Activated T-helper 1 cell treated with anti-CD3 and anti-CD28 coated beads, Interleukin-12 subunit alpha, Interleukin-12 subunit beta, Interleukin-2, Interleukin-4 antibody, amounts not matched to agents 30 ng/mL and 10 ng/mL and 1 ng/mL, durations not matched to agents 14 hours and 24 hours and 36 hours (primary cell): ENCODE measurements at places on chromosomes 12 and 14.

DNA sequence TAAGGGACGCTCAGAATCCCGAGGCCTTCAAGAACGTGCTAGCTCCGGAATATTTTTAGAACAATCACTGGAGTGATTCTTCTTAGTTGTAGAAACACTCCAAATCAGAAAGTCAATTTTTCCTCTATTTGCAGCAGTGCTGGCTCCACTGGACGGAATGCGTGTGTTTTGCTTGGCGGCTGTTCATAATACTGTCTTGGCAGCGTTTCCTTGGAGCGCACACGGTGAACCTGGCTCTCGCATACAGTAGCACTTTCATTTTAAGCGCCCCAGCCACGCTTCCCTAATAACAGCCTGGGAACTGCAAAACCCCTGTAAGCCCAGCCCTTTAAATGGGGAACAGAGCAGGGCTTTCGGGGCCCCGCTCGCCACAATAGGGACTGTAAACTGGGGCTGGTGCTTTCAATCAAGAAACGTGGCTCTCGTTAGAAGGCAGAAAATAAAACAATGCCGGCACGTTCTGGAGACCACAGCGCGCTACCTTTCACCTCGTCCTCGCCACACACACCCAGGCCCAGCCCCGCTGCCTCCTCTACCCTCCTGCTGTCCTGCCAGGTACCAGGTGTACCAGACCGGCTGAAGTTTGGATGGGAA, 79.9 kb downstream of the BCL11B start:
- DNase-seq, result no peak

DNA sequence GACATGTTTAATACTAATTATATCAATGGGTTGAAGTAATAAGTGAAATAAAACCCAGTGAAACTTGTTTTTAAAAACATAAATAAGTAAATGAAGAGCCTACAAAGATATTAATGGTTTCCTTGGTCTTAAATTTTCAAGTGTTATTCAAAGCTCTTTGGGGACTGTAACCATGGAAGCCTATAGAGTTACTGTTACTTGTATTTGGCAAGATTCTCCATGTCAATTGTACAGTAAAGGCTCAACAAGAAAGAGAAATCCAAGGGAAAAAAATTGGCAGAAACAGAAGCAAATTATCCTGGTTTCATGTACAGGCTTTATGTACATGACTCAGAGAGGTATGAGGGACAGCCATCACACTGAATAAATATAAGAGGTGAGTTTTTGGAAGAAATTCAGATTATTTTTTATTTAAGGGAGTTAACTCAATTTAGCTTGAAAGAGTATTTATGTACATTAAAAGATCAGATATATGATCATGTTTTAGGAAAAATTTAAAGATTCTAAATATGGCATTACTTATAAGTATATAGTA, 151.1 kb upstream of the HMGA2 start:
- no peak for DNase-seq

DNA sequence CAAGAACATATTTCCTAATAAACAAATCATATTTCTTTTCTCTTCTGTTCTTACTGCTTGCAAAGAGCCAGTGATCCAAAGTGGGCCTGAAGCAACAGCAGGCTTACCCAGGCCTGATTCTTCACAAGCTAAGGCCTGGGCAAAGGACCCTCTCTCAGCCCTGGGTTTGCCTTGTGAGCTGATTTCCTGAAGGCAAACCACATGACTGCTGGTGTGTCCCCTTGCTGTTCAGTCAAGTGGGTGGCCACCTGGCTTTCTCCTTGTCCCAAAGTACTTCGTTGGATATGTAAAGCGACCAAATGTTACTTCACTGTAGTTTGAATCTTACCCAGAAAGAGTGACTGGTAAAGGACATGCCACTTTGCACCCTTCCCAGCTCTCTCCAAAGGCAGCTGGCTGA, 392.9 kb downstream of the ZFP36L1 start:
- DNase-seq, result no peak

GRCh38 chr14:38145142-38145541, 62.6 kb upstream of the SSTR1 start:
- DNase-seq, result no peak

DNA sequence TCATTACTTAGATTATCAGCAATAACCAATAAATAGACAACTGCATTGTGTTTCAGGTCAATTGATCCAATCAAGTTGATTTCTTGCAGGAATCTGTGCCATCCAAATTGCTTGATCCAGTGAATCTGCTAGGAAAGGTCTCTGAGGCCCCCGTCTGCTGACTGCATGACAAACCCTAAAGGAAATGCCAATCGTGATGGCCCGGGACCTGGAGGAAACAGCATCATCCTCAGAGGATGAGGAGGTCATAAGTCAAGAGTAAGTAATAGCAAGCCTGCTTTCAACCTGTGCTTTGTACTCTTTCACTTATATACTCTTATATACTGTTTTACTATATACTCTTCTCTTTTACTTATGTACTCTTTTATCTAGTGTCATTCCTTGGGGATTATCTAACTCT, 1.9 kb downstream of the TTLL5 start:
- DNase-seq, result no peak

DNA sequence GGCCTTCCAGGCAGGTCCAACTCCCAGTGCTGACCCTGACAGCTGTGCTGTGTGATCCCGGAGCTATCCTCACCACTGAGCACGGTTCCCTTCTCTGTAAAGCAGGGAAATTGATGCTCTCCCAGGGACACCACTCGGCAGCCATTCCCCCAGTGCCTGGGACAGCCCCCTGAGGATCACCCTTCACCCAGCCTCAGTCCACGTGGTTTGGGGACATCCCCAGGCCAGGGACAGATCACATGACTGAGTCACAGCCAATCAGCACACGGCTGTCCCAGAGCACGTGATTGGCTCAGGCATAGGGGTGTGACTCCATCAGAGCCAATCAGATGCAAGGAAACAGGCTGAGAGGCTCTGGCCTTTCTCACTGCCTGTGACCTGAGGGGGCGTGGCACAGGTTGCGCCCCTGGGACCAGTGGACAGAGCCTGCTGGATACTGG, 68.8 kb upstream of the SFSWAP start:
- no peak for DNase-seq

DNA sequence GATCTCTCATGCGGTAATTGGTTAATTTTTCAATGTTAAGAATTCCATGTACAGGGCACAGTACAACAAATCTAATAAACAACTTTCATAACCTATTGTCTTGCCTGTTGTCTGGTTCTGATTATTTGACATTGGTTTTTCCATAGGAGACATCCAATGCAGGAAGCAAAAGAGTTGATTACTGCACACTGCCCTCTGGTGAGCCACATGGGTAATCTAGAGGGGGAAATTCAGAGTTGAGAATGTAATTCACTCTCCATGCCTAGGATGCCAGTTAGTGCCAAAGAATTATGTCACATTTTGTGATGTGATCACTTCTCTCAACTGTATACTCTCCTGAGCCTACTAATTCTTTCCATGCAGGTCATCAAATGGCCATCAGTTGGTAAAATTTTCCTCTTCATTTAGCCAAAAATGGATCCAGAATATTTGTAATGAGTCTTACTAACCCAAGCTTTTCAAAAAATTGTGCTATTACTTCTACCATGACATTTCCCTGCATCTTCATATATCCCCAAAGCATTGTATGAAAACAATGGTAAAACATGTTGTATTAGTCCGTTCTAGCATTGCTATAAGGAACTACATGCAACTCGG, 17.7 kb upstream of the CCDC91 start:
- DNase-seq, result no peak

DNA sequence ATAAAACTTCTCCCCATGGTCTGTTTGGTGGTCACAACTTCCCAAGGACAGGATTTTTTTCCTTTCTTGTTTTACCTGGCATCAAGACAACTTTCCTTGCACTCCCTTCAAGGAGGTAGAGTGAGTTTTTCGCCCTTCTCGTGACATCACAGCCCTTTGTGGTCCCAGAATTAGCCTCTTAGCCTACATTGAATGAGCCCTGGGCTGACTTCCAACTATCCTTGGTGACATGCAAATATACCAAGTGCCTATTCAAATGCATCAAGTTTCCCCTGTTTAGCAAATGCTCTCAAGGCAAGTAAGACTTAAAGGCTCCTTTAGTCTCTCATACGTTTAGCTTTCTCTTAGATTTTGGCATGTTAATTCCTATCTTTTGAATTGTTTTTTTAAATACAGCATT, 36.6 kb downstream of the TC2N start:
- DNase-seq, result no peak

DNA sequence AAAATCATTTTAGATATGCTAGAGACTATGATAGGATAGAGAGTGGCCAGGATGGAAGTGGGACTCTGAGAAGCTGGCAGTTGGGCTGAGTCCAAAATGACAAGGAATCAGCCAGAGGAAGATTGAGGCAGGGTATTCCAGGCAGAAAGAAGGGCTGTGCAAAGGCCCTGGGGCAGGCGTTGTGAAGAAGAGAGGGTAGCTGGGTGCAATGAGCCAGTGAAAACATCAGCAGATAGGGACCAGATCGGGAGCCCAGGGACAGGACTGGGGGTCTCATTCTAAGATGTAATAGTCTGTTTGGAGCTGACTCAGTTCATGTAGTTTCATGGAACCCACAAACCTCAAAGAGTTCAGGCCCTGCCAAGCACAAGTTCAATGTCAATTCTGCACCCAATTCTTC, 126.6 kb downstream of the KSR2 start:
- DNase-seq, result no peak

- no peak for DNase-seq
Observed at GRCh38 chr12:111157486-111157885, 211.4 kb downstream of the PHETA1 start.

GRCh38 chr12:120368789-120369602, at the start of gene MSI1:
TSS of gene MSI1 (minus strand) at chr12:120369164. CDS start at chr12:120369091, 73 bp downstream.
- DNase-seq, result no peak

DNA sequence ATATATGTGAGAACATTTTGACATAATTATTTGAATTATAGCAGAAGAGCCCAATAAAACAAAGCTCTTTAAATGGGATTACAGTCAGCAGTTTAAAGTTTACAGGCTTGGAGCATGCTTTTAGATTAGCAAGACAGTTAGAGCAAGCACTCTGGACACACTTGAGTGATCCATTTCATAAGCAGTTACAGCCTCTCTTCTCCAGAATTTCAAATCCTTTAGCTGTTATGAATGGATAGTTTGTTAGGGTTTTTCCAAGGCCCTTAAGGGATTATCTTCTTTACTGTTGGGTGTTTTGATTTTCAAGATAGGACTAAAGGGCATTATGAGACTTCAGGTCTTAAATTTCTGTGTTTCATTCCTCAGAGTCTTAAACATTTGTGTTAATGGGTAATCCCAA, 36.3 kb downstream of the BEST3 start:
- DNase-seq, result no peak

DNA sequence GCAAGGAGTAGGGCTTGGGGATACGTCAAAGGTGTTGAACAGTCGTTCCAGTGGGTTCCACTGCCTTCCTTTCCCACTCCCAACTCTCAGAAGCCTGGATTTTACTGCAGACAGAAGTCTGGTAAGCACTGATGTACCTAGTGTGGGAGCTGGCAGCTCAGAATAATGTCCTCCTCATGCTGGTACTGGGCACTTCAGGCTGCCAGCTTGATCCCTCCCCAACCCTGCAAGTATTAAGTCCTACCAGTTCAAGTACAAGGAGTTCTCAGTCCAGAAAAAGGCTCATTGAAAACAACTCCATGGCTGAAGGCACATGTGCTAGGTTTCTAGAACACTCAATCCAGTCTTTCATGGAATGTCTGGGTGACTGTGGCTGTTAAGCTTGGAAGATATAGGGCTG, 304.3 kb downstream of the NUAK1 start:
- DNase-seq, result no peak

GRCh38 chr12:15515010-15515409, 192.7 kb downstream of the PTPRO start:
- DNase-seq, result no peak

DNA sequence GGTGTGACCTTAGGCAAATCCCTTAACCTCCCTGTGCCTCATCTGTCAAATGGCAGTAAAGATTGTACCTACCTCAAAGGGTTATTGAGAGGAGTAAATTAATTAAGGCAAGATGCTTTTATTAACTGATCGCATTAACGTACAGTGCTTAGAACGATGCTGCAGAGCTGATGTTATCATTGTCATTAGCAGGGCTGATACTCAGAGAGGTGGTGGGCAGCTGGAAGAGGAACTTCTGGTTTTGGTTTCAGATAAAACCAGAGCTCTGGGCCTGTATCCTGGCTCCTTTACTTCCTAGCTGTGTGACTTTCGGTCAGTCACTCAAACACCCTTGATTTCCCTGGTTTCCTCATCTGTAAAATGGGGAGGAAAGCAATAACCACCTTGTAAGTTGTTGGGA, 55.1 kb downstream of the CALM1 start:
- no peak for DNase-seq

DNA sequence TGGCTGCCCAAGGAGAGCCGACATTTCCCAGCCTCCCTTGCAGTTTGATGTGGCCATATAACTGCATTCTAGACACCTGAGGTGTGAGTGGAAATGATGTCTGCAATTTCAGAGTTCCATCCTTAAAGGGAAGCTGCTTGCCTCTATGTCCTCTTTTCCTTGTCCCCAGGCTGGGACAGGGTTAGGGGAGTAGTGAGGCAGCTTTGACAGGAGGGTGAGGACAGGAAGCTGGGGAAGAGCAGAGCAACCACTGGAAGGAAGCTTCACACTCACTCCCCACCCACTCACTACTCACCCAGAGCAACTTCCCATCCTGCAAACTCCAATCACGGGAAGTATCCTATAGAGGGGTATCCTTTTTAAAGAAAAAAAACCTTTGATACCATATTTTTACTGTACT, 28.9 kb upstream of the LTA4H start:
- no peak for DNase-seq

GRCh38 chr12:57539-57938, 9.0 kb upstream of the IQSEC3 start:
- no peak for DNase-seq

DNA sequence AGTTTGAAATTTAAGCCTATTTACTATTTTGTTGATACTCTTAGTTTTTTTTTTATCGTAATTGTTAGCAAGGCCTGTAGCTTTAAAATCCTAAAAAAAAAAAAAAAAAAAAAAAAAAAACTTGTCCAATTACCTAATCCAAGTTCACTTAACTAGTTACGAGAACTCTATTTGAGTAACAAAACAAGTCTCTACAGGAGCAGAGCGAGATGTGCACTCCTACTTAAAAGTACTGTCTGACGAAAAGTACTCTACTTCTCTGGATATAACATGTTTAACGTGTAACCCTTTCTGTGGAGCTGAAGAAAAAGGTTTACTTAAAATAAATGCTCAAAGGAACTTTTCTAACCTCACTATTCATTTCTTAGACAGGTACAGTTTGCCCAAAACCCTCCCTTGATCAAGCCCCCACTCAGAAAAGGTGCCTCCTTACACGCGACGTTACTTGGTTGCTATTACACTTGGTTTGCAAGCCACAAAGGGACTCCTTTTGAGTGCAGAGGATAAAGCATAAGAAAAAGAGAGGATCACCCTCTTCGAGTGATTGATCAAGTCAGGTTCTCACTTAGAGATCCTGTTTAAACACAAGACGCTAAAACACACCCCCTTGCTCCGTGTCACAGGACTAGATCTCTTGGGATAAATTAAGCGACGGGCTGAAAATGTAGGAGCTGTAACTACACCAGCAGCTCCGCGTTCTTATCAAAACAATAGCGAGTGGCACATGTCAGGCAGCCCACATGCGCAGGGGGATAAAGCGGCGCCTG, 2.2 kb downstream of the BAZ1A start:
- DNase-seq, result no peak
